ENCODE measurements at places on chromosomes 4 and X. TPM values are rescaled to one million over a fixed set of nuclear protein-coding genes. Genes with fewer than 3 reads are reported as not detected.

The AP1AR gene
- 16.2 TPM for total RNA-seq

The BEX5 gene
- 0.60 TPM for total RNA-seq

The ANAPC4 gene
- total RNA-seq, result 19.4 TPM

The CT45A3 gene
- total RNA-seq, result not detected

The PAGE1 gene
- total RNA-seq, result 2.7 TPM

The SEPSECS gene
- 5.3 TPM for total RNA-seq

The PWWP3B gene
- not detected for total RNA-seq

The DDIT4L gene
- total RNA-seq, result not detected

The CNGA1 gene
- not detected for total RNA-seq

The KLB gene
- not detected for total RNA-seq

The SLC49A3 gene
- total RNA-seq, result not detected

The CD38 gene
- total RNA-seq, result 0.10 TPM

The GALNTL6 gene
- total RNA-seq, result not detected

The MAGEA2 gene
- total RNA-seq, result 28.7 TPM

The PAGE2B gene
- total RNA-seq, result 0.78 TPM

The MAGEA10 gene
- total RNA-seq, result 0.60 TPM

The POU3F4 gene
- total RNA-seq, result not detected

The PTTG2 gene
- not detected for total RNA-seq

The ZNF157 gene
- total RNA-seq, result 0.48 TPM

The FATE1 gene
- not detected for total RNA-seq

The SPANXA2 gene
- total RNA-seq, result 75.6 TPM

The RADX gene
- total RNA-seq, result 2.4 TPM

The CCNQ gene
- total RNA-seq, result 28.1 TPM

The GUCY1A1 gene
- total RNA-seq, result not detected

The TLL1 gene
- total RNA-seq, result not detected

The CYP2U1 gene
- 11.9 TPM for total RNA-seq

The DOK7 gene
- total RNA-seq, result not detected

The RTL5 gene
- 1.2 TPM for total RNA-seq

The DMRTC1B gene
- total RNA-seq, result not detected

The HSFX2 gene
- 0.96 TPM for total RNA-seq

The CORIN gene
- not detected for total RNA-seq

The FGB gene
- not detected for total RNA-seq

The CXCL11 gene
- total RNA-seq, result 0.10 TPM

The FRYL gene
- total RNA-seq, result 28.7 TPM

The TDO2 gene
- 12.1 TPM for total RNA-seq

The ASMT gene
- not detected for total RNA-seq

The PNMA6A gene
- 0.12 TPM for total RNA-seq

The RNF150 gene
- 0.68 TPM for total RNA-seq

The SSX2B gene
- total RNA-seq, result 3.7 TPM

The DRD5 gene
- total RNA-seq, result not detected

The GPC3 gene
- 0.84 TPM for total RNA-seq

The WDR44 gene
- total RNA-seq, result 13.0 TPM

The ZCCHC18 gene
- total RNA-seq, result 0.20 TPM

The SUPT20HL1 gene
- total RNA-seq, result not detected

The PRKG2 gene
- not detected for total RNA-seq

The EVC gene
- total RNA-seq, result 13.9 TPM

The PCDH19 gene
- not detected for total RNA-seq

The CCDC149 gene
- total RNA-seq, result 4.1 TPM

The STK32B gene
- total RNA-seq, result 13.7 TPM

The SLC9B1 gene
- total RNA-seq, result 0.24 TPM

The NPNT gene
- not detected for total RNA-seq

The DKC1 gene
- 29.7 TPM for total RNA-seq

The REELD1 gene
- not detected for total RNA-seq
